Activated gamma-delta T cell treated with Interleukin-2 at 50 U/mL for 16 hours (primary cell): ENCODE measurements at places on chromosomes 4 and X.

DNA sequence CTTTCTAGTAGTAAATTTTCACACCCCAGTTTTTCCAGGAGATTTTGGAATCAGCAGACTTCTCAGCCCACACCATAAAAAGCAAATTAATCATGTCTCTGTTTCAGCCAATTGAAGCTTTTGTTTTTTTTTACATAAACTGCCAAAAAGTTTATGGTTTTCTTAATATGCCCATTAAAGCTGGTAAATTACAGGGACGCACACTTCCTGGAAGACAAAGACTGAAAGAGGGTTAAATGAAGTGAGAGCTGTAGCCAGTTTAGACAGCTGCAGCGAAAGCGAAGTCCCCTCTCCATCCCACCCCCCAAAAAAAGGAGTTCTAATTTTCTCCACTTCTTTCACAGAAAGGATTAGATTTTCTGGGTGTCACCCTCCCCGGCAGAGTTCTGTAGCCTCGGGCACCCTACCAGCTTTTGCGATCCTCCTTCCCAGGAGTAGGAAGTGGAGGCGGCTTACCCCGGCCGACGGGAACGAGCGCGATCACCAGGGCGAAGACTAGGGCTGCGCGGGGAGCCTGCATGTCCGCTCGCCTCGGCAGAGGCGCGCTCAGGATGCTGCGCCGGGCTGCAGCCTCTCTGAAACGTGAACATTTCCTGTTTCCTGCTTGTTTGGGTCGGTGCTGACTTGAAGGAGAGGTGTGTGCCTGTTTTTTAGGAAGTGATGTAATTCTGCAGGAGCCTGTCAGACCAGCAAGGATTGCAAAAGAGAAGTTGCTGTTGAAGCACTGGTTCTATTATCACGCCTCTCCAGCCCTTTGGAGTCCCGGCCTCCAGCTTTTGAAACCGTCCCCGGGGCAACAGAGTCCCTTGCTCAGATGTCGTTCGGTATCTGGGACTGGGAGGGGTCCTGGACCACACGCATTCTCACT, at the start of gene TMEM154:
Gene TMEM154, minus strand, starts transcription at position 584 of the 868 bp plus-strand sequence. Its CDS starts 64 bp downstream, at position 520.
- DNase-seq, result peak; percentile 66

- DNase-seq, result no peak
These were observed 28.6 kb downstream of the UCHL1 start for GRCh38 chr4:41285202-41285863.

DNA sequence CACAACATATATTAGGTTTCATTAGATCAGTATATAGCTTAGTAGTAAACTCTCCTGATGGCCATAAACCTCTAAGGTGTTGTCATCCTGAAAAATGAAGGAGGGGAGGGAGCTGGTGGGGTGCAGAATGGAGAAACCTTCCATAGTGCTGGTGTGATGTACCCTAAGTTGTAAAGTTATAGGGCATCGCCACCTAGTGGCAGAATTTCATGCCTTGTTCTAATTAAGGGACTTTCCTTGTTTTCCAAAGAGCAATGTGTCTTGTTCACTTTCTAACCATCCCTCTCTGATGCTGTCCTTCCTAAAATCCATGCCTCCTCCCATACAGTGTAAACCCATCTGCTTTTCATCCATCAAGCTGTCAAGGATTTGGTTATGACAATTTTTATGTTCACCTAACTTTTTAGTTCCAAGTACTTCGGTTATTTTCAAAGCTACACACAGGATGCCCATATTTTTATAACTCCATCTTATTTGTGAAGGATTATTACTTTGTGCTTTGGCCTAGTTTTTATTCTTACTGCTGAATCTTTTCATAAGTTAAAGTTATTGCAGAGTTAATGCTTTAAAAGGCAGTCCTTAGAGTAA, 4.5 kb downstream of the NBDY start:
- peak; percentile 62 for DNase-seq

- DNase-seq, result no peak
These were observed 141.8 kb upstream of the MSX1 start for GRCh38 chr4:4717692-4718091.

DNA sequence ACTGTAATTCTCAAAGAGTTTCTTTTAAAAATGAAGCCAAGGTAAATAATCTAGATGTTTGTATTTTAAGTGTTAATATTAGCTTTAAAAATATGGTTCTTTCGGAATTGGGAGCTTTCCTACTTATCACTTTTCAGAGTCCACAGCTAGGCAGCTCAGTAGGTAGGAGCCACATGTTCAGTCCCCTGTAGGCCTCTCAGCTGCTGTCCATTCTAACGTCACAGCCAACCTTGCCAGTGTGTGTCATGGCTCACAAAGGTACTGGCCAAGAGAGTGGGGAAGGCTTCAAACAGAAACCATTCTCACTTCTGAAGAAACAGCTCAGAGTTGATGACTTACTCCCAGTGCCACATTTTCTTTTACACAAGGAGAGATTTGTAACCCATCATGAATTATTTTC, 50.0 kb upstream of the BRS3 start:
- no peak for DNase-seq

- DNase-seq, result no peak
These were observed 82.5 kb downstream of the HPRT1 start for GRCh38 chrX:134542485-134542884.

DNA sequence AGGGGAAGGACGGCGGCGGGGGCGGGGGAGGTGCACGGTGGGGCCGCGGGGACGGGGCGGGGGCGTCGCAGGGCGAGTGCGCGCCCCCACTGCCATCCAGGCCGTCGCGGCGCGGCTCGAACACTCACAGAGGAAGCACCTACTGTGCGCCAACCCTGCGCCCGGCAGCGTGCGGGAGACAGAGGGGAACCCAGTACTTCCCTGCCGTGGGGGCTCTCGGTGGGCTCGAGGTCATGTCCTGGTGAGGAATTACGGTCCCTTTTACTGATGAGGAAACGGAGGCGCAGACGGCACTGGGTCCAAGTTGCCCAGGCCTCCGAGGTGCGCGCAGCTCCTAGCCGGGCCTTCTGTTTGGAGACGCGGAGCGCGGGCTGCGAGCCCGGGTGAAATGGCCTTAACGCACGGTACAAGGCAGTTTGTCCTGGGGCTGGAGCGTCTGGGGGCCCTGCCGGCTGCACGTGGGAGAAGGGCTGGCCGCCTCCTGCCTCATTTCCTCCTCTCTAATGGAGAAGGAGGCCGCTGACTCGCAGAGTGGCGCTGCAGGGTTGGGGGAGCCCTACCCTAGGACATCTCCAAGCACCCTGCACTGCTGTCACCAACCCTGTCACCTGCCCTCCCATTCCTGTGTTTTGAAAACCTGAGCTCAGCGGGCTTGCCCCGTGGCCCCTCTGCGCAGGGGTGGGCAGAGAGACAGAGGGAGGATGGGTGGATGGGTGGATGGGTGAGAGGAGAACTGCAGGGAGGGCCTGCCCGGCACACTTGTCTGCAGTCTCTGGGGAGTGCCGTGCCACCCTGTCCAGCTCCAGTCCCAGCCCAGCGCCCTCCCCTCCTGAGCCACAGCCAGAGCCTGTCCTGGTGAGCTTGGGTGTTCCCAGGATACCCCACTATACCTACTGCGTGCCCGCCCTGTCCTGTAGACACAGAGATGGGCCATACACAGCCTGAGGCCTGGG, 106.0 kb downstream of the ADRA2C start:
- DNase-seq, result no peak

DNA sequence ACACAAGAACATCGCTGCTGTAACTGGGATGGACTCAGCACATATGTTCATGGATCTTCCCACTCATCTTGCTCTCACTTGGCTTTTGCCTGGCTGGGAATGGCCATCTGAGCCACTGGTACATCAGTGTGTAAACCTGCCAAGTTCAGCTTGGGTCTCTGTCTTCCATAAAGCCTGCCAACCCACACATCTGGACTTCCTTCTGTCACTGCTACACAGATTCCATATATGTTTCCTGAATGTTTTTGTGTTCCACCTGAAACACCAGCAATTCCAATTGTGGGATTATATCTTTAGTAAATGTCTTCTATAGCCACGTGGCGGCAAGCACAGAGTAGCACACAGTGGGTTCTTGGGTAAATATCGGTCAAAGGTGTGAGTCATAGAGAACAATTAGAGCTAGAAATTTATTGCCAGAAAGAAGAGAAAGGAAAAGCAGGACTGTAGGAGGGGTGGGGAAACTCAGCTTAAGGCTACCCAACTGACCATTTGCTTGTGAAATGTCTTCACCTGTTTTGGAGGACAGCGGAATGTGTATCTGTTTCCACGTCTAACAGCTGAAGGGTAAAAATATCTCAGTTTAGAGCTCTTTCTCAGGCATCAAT, 125.9 kb downstream of the MFAP3L start:
- no peak for DNase-seq

DNA sequence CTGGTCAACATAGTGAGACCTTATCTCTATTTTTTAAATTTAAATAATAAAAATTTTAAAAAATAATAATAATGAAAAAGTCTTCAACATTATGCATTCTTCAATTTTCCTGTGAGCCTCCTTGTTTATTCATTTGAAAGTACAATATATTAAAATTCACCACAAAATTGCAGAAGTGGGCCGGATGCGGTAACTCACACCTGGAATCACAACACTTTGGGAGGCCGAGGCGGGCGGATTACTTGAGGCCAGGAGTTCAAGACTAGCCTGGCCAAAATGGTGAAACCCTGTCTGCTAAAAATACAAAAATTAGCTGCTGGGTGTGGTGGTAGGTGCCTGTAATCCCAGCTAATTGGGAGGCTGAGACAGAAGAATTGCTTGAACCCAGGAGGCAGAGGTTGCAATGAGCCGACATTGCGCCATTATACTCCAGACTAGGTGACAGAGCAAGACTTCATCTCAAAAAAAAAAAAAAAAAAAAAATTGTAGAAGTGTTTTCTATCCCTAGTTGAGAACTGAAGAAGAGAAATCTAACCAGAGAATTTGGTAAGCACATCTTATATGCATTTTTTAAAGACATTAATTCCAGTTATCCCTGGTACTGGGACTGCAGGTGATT, 56.9 kb downstream of the RBM47 start:
- no peak for DNase-seq

- no peak for DNase-seq
These were observed 137.6 kb downstream of the CPZ start for GRCh38 chr4:8730159-8730558.

GRCh38 chr4:86718152-86718551, 124.0 kb downstream of the PTPN13 start:
- DNase-seq, result no peak

- DNase-seq, result no peak
These were observed 732 bp upstream of the ADRA2C start for GRCh38 chr4:3765271-3766035.

DNA sequence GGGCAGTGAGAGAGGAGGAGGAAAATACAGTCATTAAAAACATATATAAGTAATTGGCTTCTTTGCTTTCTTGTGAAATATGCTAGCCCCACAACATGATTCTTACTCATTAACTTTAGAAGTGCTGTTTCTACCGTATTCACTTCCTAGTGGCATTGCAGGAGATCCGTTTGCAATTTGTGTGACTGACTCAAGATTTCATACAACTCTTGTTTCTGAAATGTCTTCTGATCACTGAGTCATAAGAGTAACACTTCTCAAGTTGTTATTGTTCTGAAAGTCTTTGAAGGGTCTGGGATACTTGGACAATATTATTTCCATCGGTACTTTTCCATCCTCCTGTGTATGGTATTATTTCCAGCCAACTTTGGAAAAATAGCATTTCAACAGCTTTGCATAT, 310.8 kb downstream of the PACRGL start:
- DNase-seq, result no peak

GRCh38 chr4:89270792-89271191, 36.8 kb downstream of the GPRIN3 start:
- DNase-seq, result no peak

DNA sequence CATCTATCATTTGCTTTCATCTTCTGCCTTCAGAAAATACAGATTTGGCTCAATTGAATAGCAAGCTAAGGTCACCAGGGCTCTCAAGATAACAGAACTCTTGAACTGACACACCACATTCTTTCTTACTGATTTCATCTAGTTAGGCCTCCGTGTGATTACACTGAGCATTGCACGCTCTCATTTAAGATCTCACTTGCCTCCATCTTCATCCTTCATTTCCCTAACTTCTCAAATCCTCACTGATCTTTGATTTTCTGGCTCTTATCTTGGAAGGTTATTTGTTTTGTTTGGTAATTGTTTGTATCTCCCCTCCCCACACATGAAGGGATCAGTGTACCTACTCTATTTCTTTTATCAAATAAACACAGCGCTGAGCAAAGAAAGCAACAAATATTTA, 47.7 kb downstream of the MANBA start:
- DNase-seq, result no peak

- no peak for DNase-seq
These were observed 484.5 kb downstream of the IL15 start for GRCh38 chr4:142120921-142121320.

DNA sequence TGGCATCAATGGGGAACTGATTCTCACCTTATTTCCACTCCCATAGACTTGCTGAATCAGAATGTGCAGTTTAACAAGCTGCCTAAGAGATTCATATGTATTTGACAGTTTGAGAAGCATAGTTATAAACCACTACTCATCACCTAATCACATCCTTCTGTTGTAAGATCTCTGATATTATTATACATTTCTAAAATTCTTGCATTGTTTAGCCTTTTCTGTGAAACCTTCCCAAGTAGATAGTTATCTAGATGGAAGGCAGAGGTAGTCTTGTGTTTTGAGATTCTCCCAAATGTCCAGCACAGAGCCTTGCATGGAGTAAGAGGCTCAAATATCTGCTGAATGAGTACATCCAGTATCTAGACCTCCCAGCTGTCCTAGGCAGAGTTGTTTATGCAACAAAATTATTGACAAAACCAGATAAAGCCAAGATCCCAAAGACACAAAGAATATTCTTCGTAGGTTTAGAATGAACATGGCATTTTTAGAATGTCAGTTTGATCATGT, 227.3 kb downstream of the KDR start:
- no peak for DNase-seq

DNA sequence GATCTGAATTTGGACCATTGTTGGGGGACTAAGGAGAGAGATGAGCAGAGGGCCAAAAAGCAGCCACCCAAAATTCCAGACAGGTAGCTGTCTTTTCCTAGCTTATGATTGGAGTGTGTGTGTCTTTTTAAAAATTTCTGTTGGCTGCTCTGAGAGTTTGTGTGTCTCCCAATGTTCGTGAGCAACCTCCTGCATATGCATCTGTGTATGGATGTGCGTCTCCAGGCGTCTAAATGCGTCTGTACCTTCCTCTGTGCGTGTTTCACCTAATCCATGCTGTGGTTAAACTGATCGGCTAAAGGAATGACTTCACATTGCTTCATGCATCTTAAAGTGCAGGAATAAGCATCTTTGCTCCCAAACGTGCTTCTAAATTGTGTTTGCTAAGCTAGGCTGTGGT, 65.5 kb upstream of the LAS1L start:
- no peak for DNase-seq

GRCh38 chr4:187724456-187724855, 271.1 kb upstream of the ZFP42 start:
- no peak for DNase-seq

- no peak for DNase-seq
These were observed 23.4 kb downstream of the FBXW7 start for GRCh38 chr4:152512483-152512882.

- no peak for DNase-seq
These were observed 580.4 kb downstream of the ANKRD50 start for GRCh38 chr4:124132161-124132560.

DNA sequence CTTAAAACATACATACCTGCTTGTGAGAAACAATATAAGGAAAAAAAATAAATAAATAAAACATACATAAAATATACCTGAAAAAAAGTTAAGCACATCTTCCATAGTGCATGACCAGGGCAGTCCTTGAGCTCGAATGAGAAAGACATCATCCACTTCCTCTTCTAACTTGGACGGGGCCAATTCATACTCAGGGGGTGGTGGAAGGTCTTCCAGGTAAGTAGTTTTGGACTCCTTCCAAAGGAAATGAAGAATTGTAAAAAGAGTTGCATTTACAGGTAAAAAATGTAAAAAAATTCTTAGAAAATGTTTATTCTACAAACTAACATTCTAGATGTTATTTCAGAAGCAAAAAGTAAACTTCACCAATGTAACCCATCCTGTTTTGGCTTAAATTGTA, 3.6 kb downstream of the GRSF1 start:
- no peak for DNase-seq
